ENCODE measurements at places on chromosomes 1 and 21.

DNA sequence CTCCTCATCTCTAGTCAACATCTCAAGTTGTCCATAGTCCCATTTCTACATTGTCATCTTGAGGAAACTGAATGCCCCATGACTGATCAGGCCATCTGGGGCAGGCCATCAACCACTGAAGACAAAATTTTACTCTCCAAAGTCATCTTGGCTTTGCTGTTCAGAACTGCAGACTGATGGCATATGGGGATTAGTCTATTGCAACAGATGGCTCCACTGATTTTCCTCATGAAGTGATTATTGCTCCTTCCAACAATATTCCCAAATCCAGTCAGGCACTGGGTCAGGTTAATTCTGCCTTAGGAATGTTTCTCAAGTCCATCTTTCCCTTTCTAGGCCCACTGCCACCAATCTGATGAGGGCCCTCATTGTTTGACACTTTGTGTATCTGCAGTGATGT lies 101.7 kb downstream of the ESRRG start:
- no peak for DNase-seq

- DNase-seq = no peak
Measured at GRCh38 chr1:12594966-12595756, 22.8 kb downstream of the DHRS3 start.

DNA sequence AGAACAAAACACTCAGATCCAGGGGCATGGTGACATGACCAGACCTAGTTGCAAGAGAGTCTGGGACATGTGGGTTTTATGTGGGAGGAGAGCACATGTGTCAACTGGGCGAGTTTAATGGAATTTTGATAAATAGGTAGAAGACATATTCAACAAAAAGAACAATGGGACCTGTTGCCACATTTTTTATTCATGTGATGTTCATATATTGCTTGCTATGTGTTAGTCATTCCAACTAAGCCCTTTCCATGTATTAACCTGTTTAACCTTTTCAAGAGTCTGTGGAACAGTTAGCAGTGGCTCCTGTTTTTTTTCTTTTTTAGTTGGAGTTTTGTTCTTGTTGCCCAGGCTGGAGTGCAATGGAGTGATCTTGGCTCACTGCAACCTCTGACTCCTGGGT lies 30.1 kb upstream of the CSF3R start:
- DNase-seq = no peak

DNA sequence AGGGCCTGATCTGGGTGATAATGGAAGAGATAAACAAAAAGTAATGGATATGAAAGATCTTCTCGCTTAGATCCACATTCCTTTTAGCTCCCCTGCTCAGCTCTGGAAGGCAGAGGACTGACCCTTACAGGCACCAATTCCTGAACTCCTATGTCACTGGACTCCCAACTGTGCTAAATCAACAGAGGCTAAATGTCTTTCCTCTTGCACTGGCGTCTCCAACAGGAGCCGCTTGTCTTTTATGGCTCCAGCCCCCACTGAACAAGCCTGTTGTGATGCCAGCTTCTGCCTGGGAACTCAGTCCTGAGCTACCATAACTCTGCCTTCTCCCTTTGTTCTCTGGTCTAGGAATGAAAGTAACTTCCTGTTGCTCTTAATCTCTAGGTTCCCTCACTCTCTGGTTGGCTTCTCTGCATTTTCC lies 142.1 kb upstream of the COL11A1 start:
- peak; percentile 10 for DNase-seq

GRCh38 chr1:167118188-167118587 lies 24.3 kb downstream of the STYXL2 start:
- no peak for DNase-seq

DNA sequence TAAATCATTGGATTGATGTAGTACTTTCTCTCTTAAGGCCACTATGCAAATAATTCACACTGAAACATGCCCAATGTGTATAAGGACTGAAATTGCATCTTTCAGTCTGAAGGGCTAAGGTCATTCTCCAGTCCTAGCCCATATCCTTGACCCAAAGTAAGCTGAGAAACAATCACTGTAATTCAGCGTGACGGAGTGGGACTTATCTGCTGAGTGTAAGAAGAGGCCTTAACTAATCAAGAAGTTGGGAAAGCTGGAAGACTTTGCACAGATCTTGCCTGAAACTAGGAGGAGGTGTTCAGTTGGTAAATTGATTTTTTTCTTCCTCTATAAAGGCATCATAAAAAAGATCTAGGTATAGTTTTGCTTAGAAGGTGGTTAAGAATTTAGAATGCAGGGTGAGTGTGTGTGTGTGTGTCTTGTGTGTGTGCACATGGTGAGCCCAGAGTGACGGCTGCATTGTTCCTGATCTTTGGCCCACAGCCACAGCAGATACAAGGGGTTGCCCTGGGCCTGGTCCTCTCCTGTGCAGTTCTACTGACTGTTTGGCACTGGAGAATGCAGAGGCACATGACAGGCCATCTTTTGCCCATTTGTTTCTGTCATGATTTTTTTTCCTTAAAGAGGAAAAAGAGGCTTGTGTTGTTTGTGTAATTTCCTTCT lies 13.3 kb upstream of the PPP2R5A start:
- no peak for DNase-seq

DNA sequence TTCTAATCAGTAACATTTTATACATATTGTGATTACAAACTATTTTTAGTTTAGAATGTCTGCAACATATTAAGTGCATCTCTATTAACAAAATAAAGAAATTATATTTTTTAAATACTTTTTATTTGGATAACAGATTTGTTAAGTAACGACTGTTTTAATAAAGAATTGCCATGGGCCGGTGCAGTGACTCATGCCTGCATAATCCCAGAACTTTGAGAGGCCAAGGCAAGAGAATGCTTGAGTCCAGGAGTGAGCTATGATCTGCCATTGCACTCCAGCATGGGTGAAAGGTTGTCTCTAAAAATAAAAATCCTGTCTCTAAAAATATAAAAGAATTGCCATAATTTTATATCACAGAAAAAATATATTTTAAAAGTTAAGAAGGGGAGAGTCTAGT lies 4.1 kb downstream of the LRRIQ3 start:
- DNase-seq = no peak

- no peak for DNase-seq
Measured at GRCh38 chr1:93344886-93345632, 648 bp upstream of the DR1 start.

GRCh38 chr1:108082738-108083562 lies 117.2 kb downstream of the SLC25A24 start:
- DNase-seq = no peak

Data from BJ (cell line).